ENCODE measurements at places on chromosomes 13 and 19. TPM values are rescaled to one million over a fixed set of nuclear protein-coding genes. Genes with fewer than 3 reads are reported as not detected.

- no peak for DNase-seq
Observed at GRCh38 chr13:102197193-102197592, 204.7 kb downstream of the FGF14 start.

DNA sequence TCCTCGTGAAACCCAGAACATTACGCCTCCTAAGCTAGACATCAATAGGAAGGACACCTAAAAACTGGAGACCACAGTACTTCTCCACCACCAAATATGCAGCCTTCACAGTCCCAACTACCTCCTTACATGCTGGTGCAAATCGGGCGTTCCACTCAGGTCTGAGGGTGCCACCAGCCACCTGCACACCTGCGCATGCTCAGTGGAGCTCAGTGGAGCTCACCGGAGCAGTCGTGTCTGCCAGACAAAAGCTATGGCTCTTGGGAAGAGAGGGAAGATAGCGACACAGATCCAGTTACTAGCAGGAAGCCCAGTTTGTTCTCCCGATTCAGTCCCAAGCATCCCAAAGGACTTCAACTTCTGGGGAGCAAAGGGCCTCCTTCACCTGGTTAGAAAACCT, 237.1 kb downstream of the TSHZ3 start:
- no peak for DNase-seq

- no peak for DNase-seq
Observed at GRCh38 chr13:31069808-31070534, 91.7 kb downstream of the HSPH1 start.

DNA sequence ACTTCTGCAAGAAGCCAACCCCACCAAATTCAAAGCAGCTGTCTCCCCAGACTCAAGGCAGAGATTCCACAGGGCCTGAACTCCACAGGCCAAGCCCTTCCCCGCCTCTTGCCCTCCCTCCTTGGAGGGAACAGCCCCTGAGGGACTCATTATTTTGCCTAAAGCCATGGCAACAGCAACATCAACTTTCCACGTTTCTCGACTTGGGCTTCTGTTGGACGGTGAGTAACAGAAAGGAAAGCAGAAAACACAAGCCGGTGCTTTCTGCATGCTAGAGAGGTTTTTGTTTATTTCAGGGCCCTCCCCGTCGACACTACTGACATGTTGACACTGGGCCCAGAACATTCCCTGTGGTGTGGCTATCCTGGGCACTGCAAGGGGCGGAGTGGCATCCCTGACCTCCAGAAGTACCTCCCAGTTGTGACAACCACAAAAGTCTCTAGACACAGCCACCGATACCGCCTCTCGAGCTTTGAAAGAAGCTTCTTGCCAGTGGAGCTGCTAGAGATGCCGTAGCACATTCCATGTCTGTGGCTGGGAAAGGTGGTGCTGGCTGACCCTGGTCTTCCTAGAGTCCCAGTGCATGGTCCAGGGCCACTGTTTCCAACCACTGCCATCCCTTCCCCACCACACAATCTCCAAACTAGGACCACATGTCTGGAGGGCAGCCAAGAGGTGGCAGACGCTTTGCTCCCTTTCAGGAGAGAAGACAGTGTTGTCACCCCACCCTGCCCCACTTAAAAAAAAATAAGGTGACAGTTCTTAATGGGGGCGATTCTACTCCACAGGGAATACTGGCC, 12.8 kb downstream of the CAPS start:
- DNase-seq, result peak; percentile 46

- no peak for DNase-seq
Observed at GRCh38 chr19:37929355-37929923, 22.4 kb downstream of the SIPA1L3 start.

DNA sequence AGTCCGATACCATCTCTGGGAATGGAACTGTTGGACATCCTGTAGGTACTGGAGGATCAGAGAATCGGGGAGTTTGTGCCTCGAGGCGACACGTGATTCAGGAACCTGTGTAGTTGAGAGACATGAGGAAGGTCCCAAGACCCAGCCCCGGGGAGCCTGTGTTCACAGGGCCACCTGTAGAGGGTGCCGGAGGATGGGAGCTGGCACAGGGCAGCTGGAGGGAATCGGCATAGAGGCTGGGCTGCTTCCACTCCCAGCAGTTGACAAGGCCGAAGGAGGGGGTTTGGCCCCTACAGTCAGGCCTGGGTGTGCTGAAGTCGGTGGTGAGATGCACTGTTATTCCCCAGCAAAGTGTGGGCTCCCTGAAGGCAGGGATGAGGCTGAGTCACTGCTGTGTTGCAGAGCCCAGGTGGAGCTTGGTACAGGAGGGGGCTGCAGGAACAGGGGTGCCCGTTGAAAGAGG, 2.5 kb upstream of the ISYNA1 start:
- no peak for DNase-seq

DNA sequence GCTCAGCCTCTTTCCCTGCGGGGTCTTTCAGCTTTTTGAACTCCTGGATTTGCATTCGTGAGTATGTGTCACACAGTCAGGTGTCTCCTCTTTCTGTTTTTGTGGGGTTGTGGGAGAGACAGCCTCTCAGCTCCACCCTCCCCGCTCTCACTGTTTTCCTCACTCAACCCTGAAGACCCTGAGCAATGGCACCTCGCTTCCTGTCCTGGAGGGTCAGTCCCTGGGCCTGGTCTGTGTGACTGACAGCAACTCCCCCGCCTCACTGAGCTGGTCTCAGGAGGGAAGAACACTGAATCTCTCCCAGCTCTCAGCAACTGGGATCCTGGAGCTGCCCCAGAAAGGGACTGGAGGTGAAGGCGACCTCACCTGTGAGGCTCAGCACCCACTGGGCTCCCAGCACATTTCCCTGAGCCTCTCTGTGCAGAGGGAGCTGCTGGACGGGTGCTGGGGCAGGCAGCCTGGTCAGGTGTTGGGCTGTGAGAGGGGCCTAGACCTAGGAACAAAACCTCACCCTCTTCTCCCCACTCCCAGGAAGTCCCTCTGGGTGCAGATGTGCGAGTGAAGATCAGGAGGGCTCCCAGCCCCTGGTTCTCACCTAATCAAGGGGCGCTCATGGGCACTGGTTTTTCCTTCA, 4.2 kb upstream of the SIGLEC7 start:
- DNase-seq, result no peak

- no peak for DNase-seq
Observed at GRCh38 chr19:18875726-18876125, 20.2 kb downstream of the CERS1 start.

- no peak for DNase-seq
Observed at GRCh38 chr19:19217099-19217498, 5.3 kb downstream of the NCAN start.

- peak; percentile 69 for DNase-seq
Observed at GRCh38 chr19:51016798-51017683, 2.5 kb downstream of the KLK10 start.

DNA sequence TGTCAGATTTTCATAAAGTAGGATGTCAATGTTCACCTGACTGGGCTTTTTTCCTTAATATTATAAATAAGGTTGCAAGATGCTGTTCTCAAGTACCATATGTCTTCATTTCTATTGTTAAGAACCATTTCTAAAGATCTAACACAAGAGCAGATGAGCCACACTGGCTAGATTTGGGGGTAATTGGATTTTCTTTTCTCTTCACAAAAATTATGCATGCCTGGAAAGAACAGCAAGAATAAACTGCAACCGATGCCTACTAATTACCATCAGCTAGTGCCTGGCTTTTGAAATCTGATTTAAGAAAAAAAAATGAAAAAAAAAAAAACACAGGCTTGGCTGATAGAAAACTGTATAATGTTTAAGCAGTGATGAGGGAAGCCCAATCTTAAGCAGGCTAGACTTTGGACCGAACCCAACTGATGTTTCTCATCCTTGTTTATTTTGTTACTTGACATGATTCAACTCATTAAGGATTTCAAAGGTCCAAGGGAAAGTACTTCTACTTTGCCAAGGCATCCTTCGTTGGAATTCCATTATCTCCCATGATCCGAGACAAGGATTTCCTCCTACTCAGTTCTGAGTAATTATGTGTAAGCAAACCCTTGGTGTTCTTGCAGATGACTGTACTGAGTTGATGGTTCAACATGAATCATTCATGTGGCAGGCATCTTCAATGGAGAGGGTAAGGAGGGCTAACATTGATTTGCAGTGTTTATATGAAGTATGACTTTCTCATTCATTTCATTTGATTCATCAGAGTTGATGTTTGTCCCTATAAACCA, 300.5 kb downstream of the SPRY2 start:
- no peak for DNase-seq

- no peak for DNase-seq
Observed at GRCh38 chr13:87919956-87920355, 248.8 kb downstream of the SLITRK5 start.

DNA sequence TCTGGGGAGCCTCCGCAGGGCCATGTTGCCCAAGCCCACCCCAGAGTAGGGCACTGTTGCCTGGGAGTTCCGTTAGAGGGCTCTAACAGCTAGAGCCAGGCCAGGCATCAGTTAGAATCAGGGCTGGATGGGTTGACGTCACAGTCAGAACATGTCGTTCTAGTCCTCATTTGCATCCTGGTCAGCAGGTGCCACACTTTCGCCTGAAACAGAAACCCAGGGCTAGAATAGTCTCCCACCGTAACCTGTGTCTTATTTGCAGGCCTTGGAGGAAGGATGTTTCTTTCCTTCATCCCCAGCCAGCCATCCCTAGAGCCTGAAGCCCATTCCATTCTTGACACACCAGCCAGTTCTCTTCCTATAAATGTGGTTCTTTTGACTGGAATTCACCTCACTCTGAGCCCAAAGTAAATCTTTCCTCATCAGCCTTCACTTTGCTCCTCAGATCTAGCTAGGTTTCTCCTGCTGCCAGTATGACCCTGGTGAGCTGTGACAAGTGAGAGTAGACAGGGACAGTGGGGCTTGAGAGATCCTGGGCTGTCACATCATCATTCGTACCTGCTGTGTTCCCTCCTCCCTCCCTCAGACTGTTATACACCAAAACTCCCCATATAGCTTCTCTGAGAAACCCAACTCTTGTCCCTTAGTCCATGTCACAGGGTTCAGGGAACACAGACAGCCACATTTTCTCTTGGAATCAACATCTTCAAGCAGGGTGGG, 12.2 kb upstream of the CCDC97 start:
- no peak for DNase-seq

DNA sequence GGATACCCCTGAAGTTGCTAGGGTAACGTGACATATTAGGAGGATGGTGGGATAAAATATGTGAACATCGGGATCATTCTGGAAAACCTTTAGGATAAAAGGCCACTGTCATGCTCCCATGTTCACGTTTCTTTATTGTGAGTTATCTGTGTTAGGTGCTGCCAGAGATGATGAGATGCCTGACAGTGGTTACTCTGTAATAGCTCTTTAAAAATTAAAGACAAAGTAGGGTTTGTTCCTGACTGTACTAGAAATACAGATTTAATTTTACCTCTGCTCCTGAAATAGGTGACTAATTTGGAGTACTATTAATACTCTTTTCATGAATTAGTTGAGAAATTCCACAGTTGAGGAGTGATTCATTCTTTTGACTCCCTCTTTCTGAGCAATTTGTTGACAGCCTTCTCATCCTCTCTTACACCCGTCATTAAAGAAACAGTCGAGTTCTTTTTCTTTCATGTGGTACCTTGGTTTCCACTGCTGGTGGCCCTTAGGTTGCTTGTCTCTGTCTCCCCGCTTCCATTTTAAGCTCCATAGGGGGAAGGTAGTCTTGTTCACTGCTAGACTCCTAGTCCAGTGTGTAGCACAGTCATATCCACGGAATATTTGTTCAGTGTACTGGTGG, 28.4 kb downstream of the SAE1 start:
- no peak for DNase-seq

- no peak for DNase-seq
Observed at GRCh38 chr13:98781905-98782304, 29.4 kb upstream of the SLC15A1 start.

- DNase-seq, result no peak
Observed at GRCh38 chr13:109968876-109969577, 182.6 kb upstream of the IRS2 start.

GRCh38 chr13:100527644-100528043, 60.9 kb downstream of the GGACT start:
- no peak for DNase-seq

- DNase-seq, result no peak
Observed at GRCh38 chr13:99926014-99926731, 45.4 kb downstream of the ZIC5 start.

DNA sequence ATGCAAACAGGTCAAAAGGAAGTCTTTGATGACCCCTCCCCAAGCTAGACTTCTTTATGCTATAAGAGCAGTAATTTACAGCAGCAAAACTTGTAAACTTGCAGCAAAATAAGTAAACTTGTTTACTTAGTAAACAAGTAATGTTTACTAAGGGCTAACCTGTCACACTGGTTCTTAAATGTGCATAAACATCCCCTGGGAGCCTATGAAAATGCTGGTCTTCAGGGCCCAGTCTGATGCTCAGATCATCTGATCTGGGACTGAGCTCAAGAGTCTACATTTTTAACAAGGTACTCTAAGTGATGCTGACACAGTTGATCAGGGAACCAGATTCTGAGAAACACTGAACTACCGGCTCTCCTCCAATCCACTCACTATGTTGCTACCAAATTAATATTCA, 53.4 kb downstream of the MTMR6 start:
- no peak for DNase-seq

DNA sequence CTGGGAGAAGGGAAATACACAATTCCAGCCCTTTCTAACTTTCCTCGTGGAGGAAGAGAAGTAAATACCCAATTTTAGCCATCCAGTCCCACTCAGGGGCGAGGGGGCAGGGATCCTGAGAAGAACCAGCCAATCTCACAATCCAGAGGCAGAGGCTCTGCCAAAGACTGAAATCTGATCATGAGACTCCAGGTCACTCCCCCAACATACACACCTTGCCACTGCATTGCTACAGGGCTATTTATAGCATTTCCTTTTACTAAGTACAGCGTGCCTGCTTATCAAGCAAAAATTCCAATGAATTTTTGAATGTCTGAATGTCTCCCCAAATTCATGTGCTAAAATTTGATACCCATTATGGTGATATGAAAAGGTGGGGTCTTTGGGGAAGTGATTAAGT, 1687.5 kb downstream of the EFNB2 start:
- peak; percentile 14 for DNase-seq

- no peak for DNase-seq
Observed at GRCh38 chr19:13301627-13302334, 151.6 kb downstream of the IER2 start.

DNA sequence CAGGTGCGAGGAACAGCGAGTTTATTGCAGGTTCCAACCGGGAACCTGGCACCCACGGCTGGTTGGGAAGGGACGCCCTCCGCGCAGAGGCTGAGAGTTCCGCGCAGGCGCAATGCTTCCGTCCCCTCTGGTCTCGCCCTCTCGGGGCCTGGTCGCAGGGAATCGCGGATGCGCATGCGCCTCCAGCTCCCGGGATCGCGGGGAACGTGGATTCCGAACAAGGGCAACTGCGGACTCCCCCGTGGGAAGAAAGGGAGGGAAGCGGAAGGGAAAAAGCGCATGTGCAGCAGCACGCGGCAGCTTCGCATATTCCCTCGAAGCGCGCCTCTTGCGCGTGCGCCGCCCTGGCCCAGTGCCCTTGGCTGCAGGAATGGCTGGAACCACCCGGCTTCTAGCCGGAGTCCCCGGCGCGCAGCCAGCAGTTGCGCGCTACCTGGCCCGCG, 1.1 kb downstream of the TSSK6 start:
- DNase-seq, result peak; percentile 76

GRCh38 chr13:25295701-25296100, 5.7 kb upstream of the NUP58 start:
- no peak for DNase-seq

Gene SLC6A16
- 0.86 TPM for total RNA-seq

Gene ZNF221
- total RNA-seq, result 7.5 TPM

Gene ADAMTS10
- total RNA-seq, result 32.6 TPM

Gene ZNF681
- total RNA-seq, result 4.0 TPM

Gene POLD1
- 16.2 TPM for total RNA-seq

Gene C13orf42
- total RNA-seq, result not detected

Gene GPR183
- 11.7 TPM for total RNA-seq

Gene SCN1B
- total RNA-seq, result 4.8 TPM

Gene LILRA6
- 0.95 TPM for total RNA-seq

Gene TINCR
- total RNA-seq, result 0.20 TPM

Gene CGB3
- not detected for total RNA-seq

Gene IRGC
- total RNA-seq, result not detected

Gene CGB2
- total RNA-seq, result not detected

Measured in mucosa of gallbladder (tissue), 1 donor.